ENCODE measurements at places on chromosomes 12 and 14.

DNA sequence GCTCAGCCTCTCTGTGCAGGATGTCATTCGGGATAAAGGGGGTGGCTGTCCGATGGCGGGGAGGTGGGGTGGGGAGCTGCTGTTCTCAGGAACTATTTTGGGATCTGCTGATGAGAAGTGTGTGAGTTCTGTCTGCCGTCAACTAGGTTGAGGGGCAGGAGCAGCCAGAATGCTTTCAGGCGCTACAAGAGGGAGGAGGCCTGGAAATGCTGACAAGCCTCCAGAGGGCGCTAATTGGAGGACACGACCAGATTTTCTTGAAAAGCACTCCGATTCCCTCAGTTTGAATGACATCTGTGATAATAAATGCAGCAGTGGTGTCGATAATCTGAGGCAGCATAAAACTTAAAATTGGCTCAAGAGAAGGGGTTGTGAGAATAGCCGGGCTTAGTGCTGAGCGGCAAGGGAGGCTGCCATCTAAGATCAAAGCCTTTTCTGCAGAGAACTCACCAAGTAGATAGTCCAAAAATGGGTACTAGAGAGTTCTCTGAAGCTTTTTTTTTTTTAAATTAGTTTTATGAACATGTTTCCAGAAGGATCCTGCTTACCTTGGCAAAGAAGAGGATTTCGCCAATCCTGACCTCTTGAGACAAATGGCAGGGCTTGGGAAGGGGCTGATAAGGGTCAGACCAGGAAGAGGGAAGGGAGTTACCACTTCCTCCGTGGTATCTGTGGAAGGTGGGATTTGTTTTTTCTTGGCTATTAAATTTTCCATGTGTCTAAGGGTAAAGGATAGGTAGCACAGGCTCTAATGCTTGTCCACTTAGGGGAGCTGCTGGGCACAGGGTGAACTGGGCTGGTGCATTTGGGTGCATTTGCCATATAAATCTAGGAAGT, 94.4 kb downstream of the CRACR2A start:
- peak; percentile 45 for DNase-seq

- DNase-seq: no peak
Measured at GRCh38 chr14:87271331-87271730, 721.7 kb downstream of the GALC start.

DNA sequence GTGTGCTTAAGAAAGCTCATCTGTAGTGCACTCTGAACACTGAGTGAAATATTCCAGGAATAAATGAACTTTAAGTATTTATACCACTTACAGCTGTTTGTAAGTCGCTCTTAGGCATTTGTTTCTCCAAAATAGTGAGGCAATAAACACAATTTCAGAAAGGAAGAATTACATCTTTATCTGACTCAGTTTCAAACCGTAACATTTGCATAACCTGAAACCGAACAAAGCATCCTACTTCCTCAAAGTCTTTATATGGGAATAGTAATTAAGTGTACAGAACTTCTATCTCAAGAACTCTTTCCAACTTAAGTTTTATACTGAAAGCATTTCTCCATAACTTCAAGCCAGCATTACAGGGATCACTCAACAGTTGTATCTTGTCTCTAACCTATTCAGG, 58.4 kb downstream of the SOX5 start:
- DNase-seq: no peak

GRCh38 chr14:100584056-100585031, 2.9 kb downstream of the BEGAIN start:
- DNase-seq: no peak

DNA sequence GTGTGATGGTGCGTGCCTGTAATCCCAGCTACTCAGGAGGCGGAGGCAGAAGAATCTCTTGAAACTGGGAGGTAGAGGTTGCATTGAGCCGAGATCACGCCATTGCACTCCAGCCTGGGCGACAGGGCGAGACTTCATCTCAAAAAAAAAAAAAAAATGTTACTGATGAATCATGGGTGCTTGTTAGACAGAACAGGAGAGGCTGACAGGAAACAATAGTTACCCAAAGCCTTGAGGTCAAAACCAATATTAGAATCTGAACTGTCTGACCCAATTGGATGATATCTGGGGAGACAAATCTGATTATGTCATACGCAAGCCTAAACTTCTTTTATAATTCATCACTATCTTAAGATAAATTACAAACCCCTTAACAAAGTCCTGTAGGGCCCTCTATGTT, 40.7 kb upstream of the KIF21A start:
- no peak for DNase-seq

DNA sequence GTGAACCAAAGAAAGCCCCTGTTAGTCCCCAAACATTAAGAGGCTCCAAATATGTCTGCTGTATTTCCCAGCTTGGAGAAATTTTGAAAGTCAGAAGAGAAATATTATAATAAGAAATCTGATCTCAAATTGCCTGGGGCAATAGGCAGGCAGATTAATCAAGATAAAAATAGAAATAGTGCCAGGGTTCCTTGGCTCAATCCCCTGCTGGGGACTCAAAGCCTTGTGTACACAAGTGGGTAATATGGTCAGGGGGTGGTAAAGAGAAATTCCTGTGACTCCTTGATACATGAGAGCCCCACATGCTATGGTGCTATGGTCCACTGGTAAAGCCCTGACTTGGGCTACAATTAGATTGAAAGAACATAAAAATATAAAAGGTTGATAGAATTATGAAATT, 41.3 kb upstream of the ARID2 start:
- DNase-seq: no peak

DNA sequence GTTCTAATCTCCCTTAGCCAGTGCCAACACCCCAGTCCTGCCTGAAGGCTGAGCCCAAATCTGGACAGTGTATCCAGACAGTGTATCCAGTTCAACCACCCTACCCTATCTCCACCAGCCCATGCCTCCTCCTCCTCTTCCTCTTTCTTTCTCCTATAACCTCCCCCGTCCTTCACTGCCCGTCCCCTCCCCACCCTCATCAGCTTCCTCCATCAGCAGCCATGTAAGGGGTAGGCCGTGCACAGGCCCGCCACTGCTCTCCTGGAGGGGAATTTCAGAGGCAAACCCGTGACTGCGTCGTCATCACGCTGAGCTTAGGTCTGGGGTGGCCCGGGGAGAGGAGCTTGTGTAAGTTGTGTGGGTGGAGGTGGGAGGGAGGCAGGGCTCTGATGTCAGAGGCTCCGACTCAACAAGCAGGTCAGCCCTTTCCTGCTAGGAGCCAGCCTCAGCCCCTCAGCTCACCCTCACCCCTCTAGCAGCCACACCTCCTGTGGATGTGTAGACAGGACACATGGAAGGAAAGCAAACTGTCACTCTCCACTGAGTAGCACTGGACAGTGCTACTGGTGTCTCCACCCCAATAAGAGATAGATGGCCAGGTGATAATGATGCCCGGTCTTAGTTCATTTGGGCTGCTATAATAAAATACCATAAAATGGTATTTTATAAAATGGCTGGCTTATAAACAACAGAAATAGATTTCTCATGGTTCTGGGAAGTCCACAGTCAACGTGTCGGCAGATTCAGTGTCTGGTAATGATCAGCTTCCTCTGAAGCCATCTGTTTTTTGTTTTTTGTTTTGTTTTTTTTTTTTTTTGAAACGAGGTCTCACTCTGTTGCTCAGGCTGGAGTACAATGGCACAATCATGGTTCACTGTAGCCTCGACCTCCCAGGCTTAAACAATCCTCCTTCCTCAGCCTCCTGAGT, 50.5 kb downstream of the IRF2BPL start:
- DNase-seq: no peak

GRCh38 chr14:104101086-104101621, 15.7 kb downstream of the ASPG start:
- no peak for DNase-seq

- DNase-seq: peak; percentile 95
Measured at GRCh38 chr12:62466594-62467491, at the start of gene MON2. Gene MON2, plus strand, starts transcription at chr12:62466826. Its CDS starts 382 bp downstream, at chr12:62467208.

DNA sequence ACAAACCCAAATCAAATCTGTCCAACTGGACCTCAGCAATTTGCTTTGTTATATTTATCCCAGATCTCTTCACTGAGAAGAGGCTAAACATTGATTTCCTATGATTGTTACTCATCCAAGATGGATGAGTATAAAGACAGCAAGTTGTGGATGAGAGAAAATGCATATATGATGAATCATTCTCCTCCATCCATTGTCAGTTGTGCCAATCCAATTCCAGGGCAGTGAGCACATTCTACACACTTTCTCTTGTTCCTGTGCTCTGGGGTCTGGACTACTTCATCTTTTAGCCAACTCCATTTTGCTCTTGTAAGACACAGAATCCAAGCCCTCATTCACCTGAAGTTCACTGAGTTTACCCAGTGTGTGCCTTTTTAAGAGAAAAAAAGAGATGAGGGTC, 105.7 kb downstream of the GCH1 start:
- peak; percentile 43 for DNase-seq

DNA sequence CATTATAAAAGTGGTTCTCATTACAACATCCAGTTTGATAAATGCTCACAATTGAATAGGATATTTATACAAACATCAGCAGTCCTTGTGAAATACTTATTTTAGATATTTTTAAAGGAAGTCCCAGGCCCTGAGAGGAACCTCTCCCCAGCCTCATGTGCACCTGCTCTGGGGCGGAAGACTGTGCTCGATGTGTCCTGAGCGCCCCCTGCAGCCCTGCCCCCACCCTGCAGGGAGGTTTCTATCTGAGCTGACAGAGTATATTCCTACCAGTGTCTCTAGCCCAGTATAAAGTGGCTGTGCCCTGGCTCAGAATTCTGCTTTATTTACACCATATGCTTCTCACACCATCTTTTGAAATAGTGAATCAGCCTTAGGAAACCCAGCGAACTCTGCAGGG, 1349.1 kb downstream of the TMEM121 start:
- DNase-seq: no peak

- DNase-seq: no peak
Measured at GRCh38 chr12:81617915-81618314, 141.2 kb downstream of the PPFIA2 start.

DNA sequence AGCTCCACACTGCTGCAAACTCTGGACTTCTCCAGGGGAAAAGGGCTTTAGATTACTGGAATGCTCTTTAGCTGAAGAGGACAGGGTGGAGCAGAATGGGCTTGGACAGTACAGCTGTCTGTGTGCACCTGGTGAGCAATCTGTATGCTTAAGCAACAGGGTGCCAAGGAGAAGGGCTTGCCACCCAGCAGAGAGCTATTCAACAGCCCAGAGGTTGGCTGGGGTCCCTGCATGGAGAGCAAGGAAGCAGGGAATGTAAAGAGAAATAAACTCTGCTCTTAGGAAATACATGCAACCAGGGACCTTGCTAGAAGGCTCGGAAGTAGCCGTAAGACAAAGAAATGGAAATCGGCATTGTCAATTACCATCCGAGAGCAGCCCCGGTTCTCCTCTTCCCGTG, 53.0 kb upstream of the CORO1C start:
- no peak for DNase-seq

- DNase-seq: peak; percentile 74
Measured at GRCh38 chr12:121697093-121697698, 15.4 kb upstream of the TMEM120B start.

GRCh38 chr12:71014180-71014785, 93.7 kb upstream of the PTPRR start:
- DNase-seq: peak; percentile 52

- no peak for DNase-seq
Measured at GRCh38 chr12:108235197-108235984, 103.7 kb downstream of the CMKLR1 start.

DNA sequence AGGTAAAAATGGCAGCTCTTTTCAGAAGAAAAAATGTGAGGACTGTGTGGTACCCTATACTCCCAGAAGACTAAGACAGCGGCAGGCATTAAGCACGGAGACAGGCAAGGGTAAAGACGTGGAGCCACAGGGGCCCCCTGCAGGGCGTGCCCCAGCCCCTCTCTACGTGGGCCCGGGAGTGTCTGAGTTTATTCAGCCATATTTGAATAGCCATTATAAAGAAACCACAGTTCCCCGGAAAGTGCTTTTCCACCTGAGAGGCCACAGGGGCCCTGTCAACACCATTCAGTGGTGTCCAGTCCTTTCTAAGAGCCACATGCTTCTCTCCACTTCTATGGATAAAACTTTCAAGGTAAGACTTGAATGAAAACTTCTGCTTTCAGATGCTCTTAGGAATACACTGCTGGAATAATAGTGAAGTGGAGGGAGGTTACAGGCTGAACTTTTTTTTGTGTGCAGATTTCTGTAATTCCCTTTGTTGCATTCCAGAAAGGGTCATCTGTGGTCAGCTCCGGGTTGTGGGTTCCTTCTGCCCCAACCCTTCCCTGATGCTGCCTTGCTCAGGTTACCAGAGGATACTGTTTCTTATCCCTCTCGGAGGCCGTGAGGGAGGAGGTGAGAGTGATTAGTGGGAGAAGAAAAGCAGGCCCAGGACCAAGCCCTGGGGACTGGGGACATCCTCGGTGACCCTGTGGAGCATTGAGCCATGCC, 58.4 kb downstream of the SLC25A47 start:
- DNase-seq: no peak

- DNase-seq: no peak
Measured at GRCh38 chr12:29155079-29155478, 6.0 kb downstream of the FAR2 start.

DNA sequence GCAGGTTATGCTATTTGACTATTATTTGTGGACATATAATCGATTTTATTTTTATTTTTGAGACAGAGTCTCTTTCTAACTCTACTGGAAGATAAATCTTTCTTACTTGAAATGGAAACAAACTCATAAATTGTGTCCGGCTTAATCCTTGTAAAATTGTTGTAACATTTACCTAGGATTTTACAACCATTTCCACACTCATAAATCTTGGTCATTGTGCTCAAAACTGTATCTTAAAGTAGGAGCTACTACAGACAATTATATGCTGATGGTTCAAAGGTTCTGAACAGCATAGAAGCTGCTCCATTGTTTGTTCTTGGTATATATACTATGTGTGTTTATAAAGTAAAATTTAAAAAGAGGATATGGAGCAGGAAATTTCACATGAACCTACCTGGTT, 4.6 kb upstream of the ARF6 start:
- DNase-seq: no peak

DNA sequence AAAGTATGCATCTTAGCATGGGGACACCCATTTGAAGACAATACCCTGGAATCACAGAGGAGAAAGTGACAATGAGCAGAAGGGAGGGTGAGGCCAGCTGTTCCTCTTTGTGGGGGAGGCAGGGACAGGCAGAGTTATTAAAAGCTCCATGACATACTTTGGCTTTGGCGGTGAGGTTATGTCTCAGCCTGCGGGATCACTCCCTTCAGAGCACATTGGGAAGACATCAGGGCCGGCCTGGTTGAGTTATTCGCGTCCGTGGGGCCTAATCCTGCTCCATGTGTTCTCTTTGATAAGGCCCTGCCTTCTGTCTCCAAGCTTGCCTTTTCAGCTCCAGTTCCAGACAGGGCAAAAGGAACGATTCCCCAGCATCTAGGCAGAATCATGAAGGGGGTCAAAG, 98.8 kb upstream of the NTF3 start:
- no peak for DNase-seq
